Endodermal cell (in vitro differentiated cells): ENCODE measurements at places on chromosomes 3 and 15. TPM values are rescaled to one million over a fixed set of nuclear protein-coding genes. Genes with fewer than 3 reads are reported as not detected.
A peak's percentile ranks its signal among the peaks of the same experiment; 100 is the strongest.

GRCh38 chr3:107235928-107236315 is 141.3 kb upstream of the CCDC54 start:
- peak; percentile 67 for DNase-seq
- no peak overlapping the region for H3K4me3 ChIP-seq
- H3K4me1 ChIP-seq, result peaks cover 4% of the 10 kb centered on the region
- H3K27ac ChIP-seq, result no peak overlapping the region

DNA sequence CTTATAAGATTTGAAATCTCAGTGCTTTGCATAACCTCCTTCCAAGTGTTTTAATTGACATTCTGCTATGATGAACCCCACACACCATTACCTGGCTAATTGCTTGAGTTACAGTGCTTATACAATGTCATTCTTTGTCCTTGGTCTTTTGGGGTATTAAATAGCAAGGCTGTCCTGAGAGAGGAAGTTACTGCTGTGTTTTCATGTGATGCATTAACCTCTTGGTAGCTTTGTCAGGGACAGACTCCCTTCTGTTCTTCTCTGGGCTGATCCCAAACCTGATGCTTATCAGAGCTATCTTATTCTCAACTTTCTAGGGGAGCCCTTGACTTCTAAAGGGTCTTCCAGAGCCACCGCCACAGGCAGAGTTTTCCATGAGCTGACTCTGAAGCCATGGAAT is 12.4 kb upstream of the OTOL1 start:
- no peak for DNase-seq
- H3K4me3 ChIP-seq, result no peak overlapping the region
- H3K36me3 ChIP-seq, result no peaks in the 10 kb centered on the region
- no peaks in the 10 kb centered on the region for H3K27me3 ChIP-seq

Gene SLC12A1
- not detected in 3 replicates for total RNA-seq

GRCh38 chr15:58331560-58331912 is 100.3 kb upstream of the LIPC start:
- H3K4me3 ChIP-seq, result peak overlapping the region; percentile 48
- no peaks in the 10 kb centered on the region for H3K27me3 ChIP-seq
- H3K27ac ChIP-seq, result peak overlapping the region; percentile 78
- no peak for DNase-seq

Gene PCOLCE2
- 14.2 and 18.0 TPM in 2 replicates for total RNA-seq

GRCh38 chr15:71471347-71471746 is 339.0 kb upstream of the NR2E3 start:
- no peak overlapping the region for H3K27ac ChIP-seq
- DNase-seq, result no peak
- no peaks in the 10 kb centered on the region for H3K36me3 ChIP-seq
- H3K4me3 ChIP-seq, result no peak overlapping the region

Gene GXYLT2
- total RNA-seq, result 7.0 and 7.9 TPM in 2 replicates

Gene PIGZ
- 0.25 and 0.31 TPM in 2 replicates for total RNA-seq

DNA sequence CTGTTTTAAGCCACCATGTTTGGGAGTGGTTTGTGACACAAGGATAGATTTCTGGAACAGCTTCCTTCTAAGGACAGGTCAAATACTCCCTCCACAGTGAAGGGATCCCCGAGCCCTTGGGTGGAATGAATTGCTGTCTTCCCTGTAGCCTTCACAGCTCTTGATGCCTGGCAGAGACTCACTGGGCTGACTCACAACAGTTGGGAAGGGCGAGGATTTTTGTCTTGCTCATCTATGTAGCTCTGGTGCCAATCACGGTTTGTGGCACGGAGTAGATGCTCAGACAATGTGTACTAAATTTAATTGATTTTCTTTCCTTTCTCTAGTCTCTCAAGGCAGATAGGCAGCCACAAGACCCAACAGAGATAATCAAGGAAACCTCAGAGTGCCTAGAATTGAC is 27.0 kb downstream of the CRYGS start:
- no peak overlapping the region for H3K27ac ChIP-seq
- no peaks in the 10 kb centered on the region for H3K36me3 ChIP-seq
- no peak for DNase-seq

Gene CTSH
- total RNA-seq, result 101 to 121 TPM (median 115 TPM) in 3 replicates

Gene CKMT1A
- 0.55 to 1.5 TPM in 2 of 3 replicates, not detected in the other for total RNA-seq

DNA sequence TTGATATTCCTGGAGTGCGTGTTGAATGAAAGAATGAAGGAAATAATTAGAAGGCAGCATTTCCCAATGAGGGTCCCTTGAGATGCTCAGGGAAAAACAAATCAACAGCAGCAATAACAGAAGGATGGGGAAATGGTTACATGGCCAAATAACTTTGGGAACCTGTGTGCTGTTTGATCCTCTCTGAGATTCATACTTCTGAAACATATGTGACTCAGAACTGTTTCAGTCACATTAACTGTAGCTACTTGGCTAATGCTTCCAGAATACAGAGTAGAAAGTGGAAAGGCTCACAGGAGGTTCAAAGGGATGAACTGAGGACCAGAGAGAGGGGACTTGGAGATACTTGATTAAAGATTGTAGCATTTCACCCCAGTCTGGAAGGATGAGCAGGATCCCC is 258.2 kb downstream of the SLCO3A1 start:
- H3K36me3 ChIP-seq, result no peaks in the 10 kb centered on the region
- no peak overlapping the region for H3K4me3 ChIP-seq
- DNase-seq, result no peak
- H3K27me3 ChIP-seq, result no peaks in the 10 kb centered on the region
- H3K27ac ChIP-seq, result no peak overlapping the region

GRCh38 chr3:43155464-43156121 is 49.7 kb upstream of the POMGNT2 start:
- DNase-seq, result peak; percentile 91
- no peaks in the 10 kb centered on the region for H3K4me1 ChIP-seq
- no peak overlapping the region for H3K4me3 ChIP-seq
- peaks cover 24% of the 10 kb centered on the region for H3K27me3 ChIP-seq
- no peak overlapping the region for H3K27ac ChIP-seq
- no peaks in the 10 kb centered on the region for H3K36me3 ChIP-seq

DNA sequence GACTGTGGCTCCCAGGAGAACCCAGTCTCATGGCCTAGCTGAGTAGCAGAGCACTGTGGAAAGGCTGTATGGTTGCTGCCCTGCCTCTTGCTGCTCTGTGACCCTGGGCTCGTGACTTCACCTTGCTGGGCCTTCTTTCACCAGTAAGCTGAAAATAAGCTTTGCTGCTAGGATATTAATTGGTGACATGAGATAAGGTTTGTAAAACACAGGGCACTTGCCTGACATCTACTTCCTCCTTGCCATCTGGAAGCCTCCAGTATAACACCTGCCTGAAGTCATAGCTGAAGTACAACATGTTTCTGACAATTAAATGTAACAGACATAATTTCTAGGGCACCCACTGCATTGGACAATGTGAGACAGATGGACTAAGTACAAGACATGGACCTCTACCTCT is 53.6 kb downstream of the CLEC3B start:
- H3K27ac ChIP-seq, result no peak overlapping the region
- H3K27me3 ChIP-seq, result no peaks in the 10 kb centered on the region
- H3K36me3 ChIP-seq, result no peaks in the 10 kb centered on the region
- H3K4me1 ChIP-seq, result no peaks in the 10 kb centered on the region
- DNase-seq, result no peak
- H3K4me3 ChIP-seq, result no peak overlapping the region

Gene SGO1
- total RNA-seq, result 27.0 to 49.3 TPM (median 44.8 TPM) in 3 replicates

- no peaks in the 10 kb centered on the region for H3K36me3 ChIP-seq
- no peak overlapping the region for H3K27ac ChIP-seq
- no peaks in the 10 kb centered on the region for H3K27me3 ChIP-seq
- H3K4me3 ChIP-seq, result no peak overlapping the region
These were observed 36.7 kb upstream of the BLM start for GRCh38 chr15:90680371-90680935.

DNA sequence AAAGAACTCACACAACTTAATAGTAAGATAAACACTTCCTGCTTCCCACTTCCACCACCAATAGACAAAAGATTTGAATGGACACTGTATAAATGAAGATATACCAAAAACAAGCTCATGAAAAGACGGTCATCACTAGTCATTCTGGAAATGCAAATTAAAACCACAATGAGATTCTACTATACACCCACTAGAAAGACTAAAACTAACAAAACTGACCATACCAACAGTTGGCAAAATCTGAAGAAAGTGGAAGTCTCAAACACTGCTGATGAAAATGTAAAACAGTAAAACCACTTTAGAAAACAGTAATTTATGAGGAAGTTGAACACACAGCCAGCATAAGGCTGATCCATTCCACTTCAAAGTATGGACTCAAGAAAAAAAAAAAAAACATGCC is 35.6 kb upstream of the CD96 start:
- H3K27me3 ChIP-seq, result no peaks in the 10 kb centered on the region
- no peak overlapping the region for H3K4me3 ChIP-seq
- no peaks in the 10 kb centered on the region for H3K4me1 ChIP-seq
- no peak overlapping the region for H3K27ac ChIP-seq
- DNase-seq, result no peak

Gene PRC1
- 67.2 and 67.3 TPM in 2 replicates for total RNA-seq

DNA sequence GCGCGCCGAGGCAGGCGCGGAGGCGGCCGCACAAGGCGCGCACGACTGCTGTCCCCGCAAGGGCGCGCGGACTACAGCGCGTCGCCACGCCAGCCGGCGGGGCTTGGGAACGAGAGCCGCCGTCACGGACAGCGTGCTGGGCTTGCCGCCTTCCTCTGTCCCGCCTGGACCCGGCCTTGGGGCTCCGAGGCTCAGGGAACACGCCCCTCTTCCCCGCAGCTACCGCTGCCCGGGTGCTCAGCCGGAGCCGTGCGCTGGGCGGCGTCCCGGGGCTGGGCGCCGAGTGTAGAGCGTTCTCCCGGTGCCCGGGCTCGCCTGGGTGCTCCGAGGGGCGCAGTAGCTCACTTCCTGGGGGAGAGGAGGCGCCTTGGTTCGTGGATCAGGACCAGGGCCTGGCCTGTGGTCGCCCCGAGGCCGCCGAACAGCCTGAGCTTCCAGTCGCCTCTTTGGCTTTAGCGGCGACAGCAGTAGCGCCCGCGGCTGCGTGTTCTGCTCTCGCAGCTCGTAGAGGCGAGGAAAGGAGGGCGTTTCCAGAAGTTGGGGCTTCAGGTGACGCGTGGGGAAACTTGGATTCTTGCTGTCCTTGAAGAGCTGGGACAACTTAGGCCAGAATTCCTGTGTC is 226.7 kb upstream of the C2CD4B start:
- no peaks in the 10 kb centered on the region for H3K27me3 ChIP-seq
- H3K4me1 ChIP-seq, result peaks cover 5% of the 10 kb centered on the region
- H3K36me3 ChIP-seq, result no peaks in the 10 kb centered on the region
- peak; percentile 82 for DNase-seq
- H3K4me3 ChIP-seq, result peak overlapping the region; percentile 98
- no peak overlapping the region for H3K27ac ChIP-seq

- DNase-seq, result no peak
- peaks cover 8% of the 10 kb centered on the region for H3K4me1 ChIP-seq
- no peak overlapping the region for H3K4me3 ChIP-seq
- H3K36me3 ChIP-seq, result no peaks in the 10 kb centered on the region
- peaks cover 54% of the 10 kb centered on the region for H3K27me3 ChIP-seq
- H3K27ac ChIP-seq, result no peak overlapping the region
These were observed 2.6 kb downstream of the GP5 start for GRCh38 chr3:194396539-194396858.

Gene DUOXA2
- 2.3 TPM in 1 of 3 replicates, not detected in the others for total RNA-seq

Gene LRRC31
- not detected in 3 replicates for total RNA-seq

Gene MED12L
- 13.3 and 15.5 TPM in 2 replicates for total RNA-seq

GRCh38 chr3:178270838-178271237 is 265.4 kb upstream of the KCNMB2 start:
- no peak for DNase-seq
- H3K4me3 ChIP-seq, result no peak overlapping the region
- H3K36me3 ChIP-seq, result no peaks in the 10 kb centered on the region
- peaks cover 64% of the 10 kb centered on the region for H3K27me3 ChIP-seq

DNA sequence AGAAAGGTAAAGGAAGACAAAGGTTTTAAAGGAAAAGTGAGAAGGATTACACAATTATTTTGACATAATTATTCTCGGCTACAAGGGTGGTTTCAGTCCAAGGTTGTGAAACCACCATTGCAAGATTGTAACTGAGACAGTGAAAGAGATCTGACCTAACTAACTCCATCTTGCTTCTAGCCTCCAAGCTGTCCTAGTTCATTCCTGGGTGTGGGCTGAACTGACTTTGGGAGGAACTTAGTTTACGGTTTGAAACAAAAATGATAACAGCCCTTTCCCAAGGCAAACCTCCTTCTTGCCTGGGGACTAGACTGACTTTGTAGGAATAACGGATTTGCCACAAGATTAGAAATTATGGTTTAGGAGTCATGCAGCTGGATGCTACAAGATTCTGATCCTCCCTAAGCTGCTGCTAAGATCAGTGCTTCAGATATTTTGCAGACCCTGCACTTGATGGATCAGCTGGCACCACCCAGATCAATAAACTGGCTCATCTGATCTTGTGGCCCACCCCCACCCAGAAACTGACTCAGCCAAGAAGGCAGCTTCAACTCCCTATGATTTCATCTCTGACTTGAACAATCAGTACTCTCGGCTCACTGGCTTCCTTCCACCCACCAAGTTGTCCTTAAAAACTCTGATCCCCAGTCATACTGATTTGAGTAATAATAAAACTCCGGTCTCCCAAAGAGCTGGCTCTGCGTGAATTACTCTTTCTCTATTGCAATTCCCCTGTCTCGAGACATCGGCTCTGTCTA is 57.7 kb upstream of the AADACL2 start:
- DNase-seq, result no peak
- H3K36me3 ChIP-seq, result no peaks in the 10 kb centered on the region
- no peaks in the 10 kb centered on the region for H3K27me3 ChIP-seq
- H3K4me3 ChIP-seq, result no peak overlapping the region

- H3K27ac ChIP-seq, result no peak overlapping the region
- peak; percentile 70 for DNase-seq
- no peaks in the 10 kb centered on the region for H3K27me3 ChIP-seq
- peaks cover 6% of the 10 kb centered on the region for H3K36me3 ChIP-seq
These were observed 138.0 kb downstream of the FBN1 start for GRCh38 chr15:48507416-48508065.

Gene FOXB1
- 0.73 and 1.7 TPM in 2 replicates for total RNA-seq

DNA sequence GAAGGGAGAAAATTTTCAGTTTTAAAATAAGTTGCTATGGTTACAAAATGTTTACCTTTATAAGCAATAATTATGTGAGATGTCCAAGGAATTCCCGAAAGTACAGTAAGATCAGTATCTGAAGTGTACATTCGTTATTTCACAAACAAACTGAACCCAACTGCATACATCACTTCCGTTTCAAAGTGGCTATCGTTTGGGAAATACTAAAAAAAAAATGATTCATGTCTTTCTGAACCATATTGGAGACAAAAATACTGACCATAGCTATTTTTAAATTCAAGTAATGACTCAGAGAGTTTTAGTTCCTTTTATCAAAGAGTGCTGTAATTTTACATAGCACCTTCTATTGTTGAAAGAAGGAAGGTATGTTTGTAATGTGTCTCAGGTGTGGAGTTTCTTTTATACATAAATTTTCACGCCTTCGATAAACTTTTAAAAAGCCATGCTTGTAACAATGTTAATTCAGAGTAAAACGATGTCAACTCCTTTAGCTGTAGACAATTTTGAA is 8.0 kb upstream of the ANKRD28 start:
- H3K4me1 ChIP-seq, result no peaks in the 10 kb centered on the region
- H3K27ac ChIP-seq, result no peak overlapping the region
- H3K27me3 ChIP-seq, result no peaks in the 10 kb centered on the region

Gene MINAR1
- total RNA-seq, result 0.52 and 1.1 TPM in 2 replicates

Gene SMCO1
- total RNA-seq, result not detected in 2 replicates

Gene PPP4R2
- 157 to 183 TPM (median 174 TPM) in 3 replicates for total RNA-seq

Gene TMCO5A
- not detected in 2 replicates for total RNA-seq
